ENCODE measurements at places on chromosomes 3 and 15. TPM values are rescaled to one million over a fixed set of nuclear protein-coding genes. Genes with fewer than 3 reads are reported as not detected.

CDHR4 gene
- total RNA-seq, result not detected

COL6A5 gene
- total RNA-seq, result not detected

DNA sequence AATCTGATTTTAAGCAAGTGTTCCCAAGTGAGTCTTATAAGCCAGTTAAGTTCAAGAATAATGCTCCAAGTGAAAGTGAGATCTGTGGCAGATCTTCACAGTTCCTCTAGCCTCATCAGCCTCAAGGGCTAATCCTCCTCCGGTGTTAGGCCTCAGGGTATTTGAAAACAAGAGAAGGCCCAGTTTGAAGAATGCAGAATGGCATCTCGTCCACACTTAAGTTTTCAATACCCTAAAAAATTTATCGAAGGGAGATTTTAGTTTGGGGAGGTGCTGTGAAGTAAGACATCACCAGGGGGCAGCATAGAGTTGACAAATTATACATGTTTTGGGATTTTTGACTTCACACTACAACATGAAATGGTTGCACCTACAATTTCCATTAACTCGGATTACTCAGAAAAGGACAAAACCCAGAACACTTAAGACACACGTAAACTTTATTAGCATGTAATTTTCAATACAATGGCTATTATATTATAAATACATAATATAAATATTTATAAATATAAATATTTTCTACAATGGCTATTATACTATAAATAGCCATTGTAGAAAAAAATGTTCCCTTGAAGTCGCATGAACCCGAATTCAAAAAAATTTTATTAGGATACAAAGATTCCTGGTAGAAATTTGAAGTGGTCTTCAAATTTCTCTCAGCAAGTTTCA lies 2.3 kb upstream of the TMEM266 start:
- peak; percentile 20 for DNase-seq

DPPA2 gene
- total RNA-seq, result 0.51 TPM

- no peak for DNase-seq
Measured at GRCh38 chr3:123817413-123817812, 66.7 kb downstream of the MYLK start.

LRRC31 gene
- total RNA-seq, result 0.98 TPM
